ENCODE measurements at places on chromosomes 4 and X. TPM values are rescaled to one million over a fixed set of nuclear protein-coding genes. Genes with fewer than 3 reads are reported as not detected.

CPE gene
- polyA plus RNA-seq: 66.7 TPM

DNA sequence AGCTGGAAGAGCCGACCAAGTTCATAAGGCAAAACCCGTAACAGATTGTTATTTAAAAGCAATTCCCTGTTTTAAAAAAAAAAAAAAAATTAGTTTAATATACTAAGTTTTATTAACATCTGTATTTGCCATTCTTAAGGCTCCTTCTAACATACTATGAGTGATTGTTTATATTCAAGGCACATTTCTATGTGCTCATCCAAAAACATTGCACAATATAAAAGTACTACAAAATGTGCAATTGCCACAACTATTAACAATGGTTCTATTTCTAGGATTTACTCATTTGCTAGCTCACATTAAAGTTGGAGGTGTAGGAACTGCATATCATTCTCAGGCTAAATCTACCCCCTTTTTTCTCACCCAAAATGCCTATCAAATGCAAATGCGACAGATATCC, 46.1 kb downstream of the CNOT6L start:
- no peak for DNase-seq

DNA sequence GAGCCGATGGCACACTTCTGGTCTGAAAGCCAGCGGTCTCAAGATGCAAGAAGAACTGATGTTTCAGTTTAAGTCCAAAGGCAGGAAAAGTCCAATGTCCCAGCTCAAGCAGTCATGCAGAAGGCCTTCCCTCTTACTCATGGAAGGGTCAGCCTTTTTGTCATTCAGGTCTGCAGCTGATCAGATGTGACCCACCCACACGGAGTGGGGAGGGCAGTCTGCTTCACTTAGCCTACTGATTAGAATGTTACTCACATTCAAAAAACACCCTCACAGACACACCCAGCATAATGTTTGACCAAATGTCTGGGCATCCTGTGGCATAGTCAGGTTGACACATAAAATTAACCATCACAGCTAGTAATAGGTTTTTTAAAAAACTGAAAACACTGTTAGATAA, 6.6 kb downstream of the HCCS start:
- DNase-seq: no peak

GRCh38 chr4:5885733-5886132, 7.2 kb downstream of the CRMP1 start:
- DNase-seq: no peak

FGFRL1 gene
- 135 TPM for polyA plus RNA-seq

- DNase-seq: no peak
Measured at GRCh38 chr4:133178956-133179355, 29.9 kb downstream of the PCDH10 start.

DNA sequence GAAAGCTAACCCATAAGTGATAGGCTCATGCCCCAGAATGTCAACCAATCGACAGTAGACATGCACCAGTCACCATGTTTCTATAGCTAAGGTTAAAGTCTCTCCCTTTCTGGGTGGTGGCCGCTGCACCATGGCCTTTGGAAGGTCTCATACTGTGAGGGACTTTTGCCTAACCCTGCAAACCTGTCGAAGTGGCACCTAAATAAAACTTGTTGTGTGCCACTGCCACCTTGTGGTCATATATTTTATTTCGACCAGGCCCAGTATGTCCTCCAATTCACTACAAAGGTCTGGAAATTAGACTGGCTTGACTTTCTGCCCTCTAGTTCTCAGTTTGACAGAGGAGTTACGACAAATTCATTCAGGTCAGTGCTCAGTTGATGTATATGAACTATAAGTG, 163.1 kb downstream of the SMARCA1 start:
- peak; percentile 11 for DNase-seq

All from muscle of arm (tissue), 14 donors.